ENCODE measurements at places on chromosomes 3 and 15.
A peak's percentile ranks its signal among the peaks of the same experiment; 100 is the strongest.

DNA sequence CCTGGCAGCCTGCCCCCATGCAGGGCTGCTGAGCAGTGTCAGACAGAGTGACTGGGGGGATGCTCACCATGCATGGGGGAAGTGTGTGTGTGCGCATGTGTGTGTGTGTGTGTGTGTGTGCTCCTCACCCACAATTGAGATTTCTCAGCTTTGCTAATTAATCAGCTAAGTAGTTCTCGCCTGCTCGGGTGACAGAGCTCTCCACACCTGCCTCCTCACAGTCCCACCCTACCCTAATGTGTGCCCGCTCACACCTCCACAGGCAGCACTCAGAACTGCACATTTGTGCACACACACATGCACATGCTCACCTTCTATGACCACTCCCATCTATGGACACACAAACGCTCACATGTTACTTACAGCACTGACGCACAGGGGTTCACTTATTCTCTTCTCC is 37.3 kb downstream of the CACNA2D2 start:
- H3K4me1 ChIP-seq = no peaks in the 10 kb centered on the region
- no peak overlapping the region for H3K27ac ChIP-seq
- H3K36me3 ChIP-seq = no peaks in the 10 kb centered on the region
- no peaks in the 10 kb centered on the region for H3K27me3 ChIP-seq
- no peak overlapping the region for H3K4me3 ChIP-seq

- peak; percentile 17 for DNase-seq
- H3K27ac ChIP-seq = peak overlapping the region; percentile 98
- no peaks in the 10 kb centered on the region for H3K27me3 ChIP-seq
- peaks cover 35% of the 10 kb centered on the region for H3K4me1 ChIP-seq
- H3K36me3 ChIP-seq = peaks cover 22% of the 10 kb centered on the region
Observed at GRCh38 chr15:43329217-43329959, 985 bp downstream of the LCMT2 start.

DNA sequence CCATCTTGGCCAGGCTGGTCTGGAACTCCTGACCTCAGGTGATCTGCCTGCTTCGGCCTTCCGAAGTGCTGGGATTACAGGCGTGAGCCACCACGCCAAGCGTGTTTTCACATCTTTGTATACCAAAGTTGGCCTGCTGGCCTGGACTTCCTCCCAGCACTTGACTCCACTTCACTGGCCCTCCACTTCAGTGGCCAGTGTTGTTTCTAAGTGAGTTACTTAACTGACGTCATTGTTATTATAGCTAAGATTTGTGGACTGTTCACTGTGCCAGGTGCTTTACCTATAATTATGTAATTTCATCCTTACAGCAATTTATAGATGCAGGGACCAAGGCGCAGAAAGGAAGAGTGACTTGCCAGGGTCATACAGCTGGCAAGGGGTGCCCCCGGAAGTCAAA is 52.0 kb downstream of the HRH1 start:
- no peak for DNase-seq
- H3K27me3 ChIP-seq = peaks cover 14% of the 10 kb centered on the region
- no peak overlapping the region for H3K27ac ChIP-seq
- peaks cover 3% of the 10 kb centered on the region for H3K4me1 ChIP-seq
- no peaks in the 10 kb centered on the region for H3K36me3 ChIP-seq

GRCh38 chr3:87167628-87168456 is 59.3 kb upstream of the CHMP2B start:
- H3K4me1 ChIP-seq = peaks cover 4% of the 10 kb centered on the region
- H3K36me3 ChIP-seq = no peaks in the 10 kb centered on the region
- no peak overlapping the region for H3K4me3 ChIP-seq
- H3K27me3 ChIP-seq = peaks cover 16% of the 10 kb centered on the region
- DNase-seq = peak; percentile 48
- H3K27ac ChIP-seq = no peak overlapping the region

GRCh38 chr3:62723166-62723913 is 151.9 kb downstream of the CADPS start:
- H3K4me1 ChIP-seq = no peaks in the 10 kb centered on the region
- DNase-seq = no peak
- no peak overlapping the region for H3K27ac ChIP-seq
- H3K4me3 ChIP-seq = no peak overlapping the region

GRCh38 chr15:29668120-29668602 is 154.1 kb downstream of the TJP1 start:
- H3K4me3 ChIP-seq = no peak overlapping the region
- no peak overlapping the region for H3K27ac ChIP-seq
- H3K36me3 ChIP-seq = no peaks in the 10 kb centered on the region

DNA sequence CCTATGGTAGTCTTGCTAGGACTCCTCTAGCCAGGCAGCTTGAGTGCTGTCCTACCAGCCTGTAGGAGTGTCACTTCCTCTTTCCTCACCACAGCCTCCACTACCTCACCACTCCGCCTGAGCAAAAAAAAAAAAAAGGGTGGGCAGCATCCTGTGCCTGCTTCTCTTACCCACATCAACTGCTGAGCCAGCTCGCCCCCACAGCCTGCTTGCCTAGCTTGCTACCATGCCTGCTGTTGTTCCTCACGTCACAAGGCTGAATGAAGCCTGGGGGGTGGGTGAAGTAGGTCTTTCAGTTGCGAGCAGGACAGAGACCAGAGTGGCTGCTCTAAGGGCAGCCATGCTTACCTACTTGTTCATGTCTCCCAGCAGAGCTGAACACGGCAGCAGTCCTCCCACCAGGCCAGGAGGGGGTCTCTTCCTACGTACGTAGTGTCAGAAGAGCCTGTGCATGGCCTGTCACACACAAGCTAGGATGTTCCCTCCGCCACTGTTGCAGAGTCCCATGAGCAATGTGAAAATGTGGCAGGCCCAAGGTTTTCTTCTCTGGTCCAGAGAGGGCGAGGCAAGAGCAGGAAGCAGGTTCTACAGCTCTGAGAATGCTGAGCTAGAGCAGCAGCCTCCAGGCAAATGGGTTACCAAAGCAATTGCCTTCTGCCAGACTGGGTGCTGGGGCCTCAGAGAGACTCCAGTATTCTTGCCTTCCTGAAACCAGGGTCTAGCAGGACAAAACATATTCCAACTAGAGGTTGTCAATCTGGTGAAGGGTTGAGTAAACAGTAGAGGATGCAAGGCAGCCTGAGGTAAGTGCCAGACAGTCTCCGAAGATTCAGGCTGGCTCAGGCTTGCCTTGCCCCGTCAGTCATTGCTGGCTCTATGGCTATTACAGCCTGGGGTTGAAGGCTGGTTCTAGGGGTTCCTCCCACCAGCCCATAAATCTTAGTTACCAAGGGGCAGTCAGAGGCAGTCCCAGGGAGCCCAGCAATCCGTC is 8.1 kb downstream of the PPM1M start:
- peaks cover 88% of the 10 kb centered on the region for H3K36me3 ChIP-seq
- peak; percentile 91 for DNase-seq
- peak overlapping the region; percentile 97 for H3K27ac ChIP-seq

GRCh38 chr3:117104792-117105191 is 395.2 kb downstream of the TUSC7 start:
- DNase-seq = no peak
- no peaks in the 10 kb centered on the region for H3K36me3 ChIP-seq
- H3K4me3 ChIP-seq = no peak overlapping the region
- H3K27me3 ChIP-seq = no peaks in the 10 kb centered on the region

DNA sequence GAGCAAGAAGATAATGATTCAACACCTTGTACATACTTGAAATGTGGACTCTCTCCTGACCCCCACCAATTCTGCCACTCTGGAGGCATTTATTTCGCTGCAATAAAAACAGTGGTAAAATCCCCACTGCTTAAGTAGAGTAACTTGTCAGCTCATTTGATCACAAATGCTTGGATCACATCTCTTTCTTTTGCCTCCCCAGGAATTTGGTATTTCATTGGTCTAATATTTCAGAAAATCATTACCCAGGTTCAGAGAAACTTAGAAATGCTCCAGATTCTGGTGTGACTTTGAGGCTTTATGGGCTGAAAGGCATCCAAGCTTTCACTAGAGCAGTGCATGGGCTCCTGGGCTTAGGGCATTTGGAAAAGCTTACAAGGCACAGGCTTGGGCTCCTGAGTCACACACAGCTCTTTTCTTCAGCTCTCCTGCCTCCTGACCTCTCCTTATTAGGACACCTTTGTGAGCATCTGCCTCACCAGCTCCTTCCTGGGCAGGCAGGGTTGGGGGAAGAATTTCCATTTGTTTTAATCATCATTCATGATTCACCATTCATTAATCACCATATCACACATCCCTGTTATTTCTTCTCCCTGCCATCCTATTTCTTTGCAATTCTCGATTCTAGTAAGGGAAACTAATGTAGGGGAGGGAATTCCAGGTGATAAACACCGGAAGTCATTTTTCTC is 22.5 kb downstream of the CDCP1 start:
- H3K4me1 ChIP-seq = peaks cover 59% of the 10 kb centered on the region
- peaks cover 9% of the 10 kb centered on the region for H3K27me3 ChIP-seq
- H3K36me3 ChIP-seq = peaks cover 31% of the 10 kb centered on the region
- no peak overlapping the region for H3K4me3 ChIP-seq

DNA sequence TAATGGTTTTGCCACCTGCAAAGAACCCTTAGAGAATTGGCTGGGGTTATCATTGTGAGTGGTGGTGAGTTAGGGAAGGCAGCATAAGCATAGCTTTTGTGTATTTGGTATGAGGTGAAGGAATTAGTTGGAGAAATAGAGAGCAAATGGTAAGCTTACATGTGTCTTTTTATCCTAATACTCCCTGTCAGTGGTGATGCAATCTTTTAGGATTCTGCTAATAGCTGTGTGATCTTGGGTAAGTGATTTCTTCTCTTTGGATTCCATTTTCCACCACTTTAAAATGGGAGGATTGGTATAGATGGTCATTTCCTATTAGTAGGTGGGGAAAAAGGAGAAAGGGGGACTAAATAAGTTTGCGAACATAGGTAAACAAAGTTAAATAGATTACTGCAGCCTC is 30.9 kb downstream of the PIAS1 start:
- no peak overlapping the region for H3K4me3 ChIP-seq
- peaks cover 12% of the 10 kb centered on the region for H3K36me3 ChIP-seq
- H3K27me3 ChIP-seq = no peaks in the 10 kb centered on the region
- H3K27ac ChIP-seq = no peak overlapping the region
- H3K4me1 ChIP-seq = peaks cover 15% of the 10 kb centered on the region

- no peaks in the 10 kb centered on the region for H3K27me3 ChIP-seq
- peaks cover 67% of the 10 kb centered on the region for H3K4me1 ChIP-seq
- no peak for DNase-seq
- H3K4me3 ChIP-seq = no peak overlapping the region
- H3K27ac ChIP-seq = peak overlapping the region; percentile 58
Observed at GRCh38 chr3:45966371-45966791, 23.1 kb downstream of the CXCR6 start.

GRCh38 chr3:112355307-112355687 is 22.3 kb downstream of the CD200 start:
- H3K27ac ChIP-seq = no peak overlapping the region
- H3K4me3 ChIP-seq = no peak overlapping the region
- H3K4me1 ChIP-seq = peaks cover 23% of the 10 kb centered on the region
- H3K36me3 ChIP-seq = peaks cover 19% of the 10 kb centered on the region

- H3K36me3 ChIP-seq = no peaks in the 10 kb centered on the region
- no peak overlapping the region for H3K4me3 ChIP-seq
- no peaks in the 10 kb centered on the region for H3K4me1 ChIP-seq
- DNase-seq = no peak
- H3K27ac ChIP-seq = no peak overlapping the region
- H3K27me3 ChIP-seq = no peaks in the 10 kb centered on the region
Observed at GRCh38 chr3:6805236-6805635, 55.7 kb upstream of the GRM7 start.

- H3K36me3 ChIP-seq = no peaks in the 10 kb centered on the region
- no peak for DNase-seq
- no peak overlapping the region for H3K27ac ChIP-seq
- H3K4me1 ChIP-seq = peaks cover 25% of the 10 kb centered on the region
- H3K4me3 ChIP-seq = no peak overlapping the region
Observed at GRCh38 chr3:106421909-106422308, 553.1 kb upstream of the CBLB start.

DNA sequence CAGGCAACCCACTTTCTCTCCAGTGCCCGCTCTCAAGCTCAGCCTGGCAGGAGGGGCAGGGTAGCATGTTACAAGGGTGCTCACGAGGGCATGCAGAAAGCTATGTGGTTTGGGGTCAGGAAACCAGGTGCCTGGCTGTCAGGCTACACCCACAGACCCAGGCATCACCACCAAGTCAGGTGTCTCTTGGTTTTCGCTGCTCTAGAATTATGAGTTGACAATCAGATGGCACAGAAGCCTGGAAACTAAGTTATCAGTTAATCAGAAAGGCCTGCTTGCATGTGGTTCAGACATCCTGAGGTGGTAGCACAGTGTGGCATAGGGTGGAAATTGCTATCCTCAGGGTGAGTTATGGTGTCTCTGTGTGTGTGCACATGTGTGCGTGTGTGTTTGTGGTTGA is 16.2 kb upstream of the CCR9 start:
- peaks cover 2% of the 10 kb centered on the region for H3K36me3 ChIP-seq
- peak; percentile 78 for DNase-seq
- H3K4me1 ChIP-seq = peaks cover 29% of the 10 kb centered on the region
- peak overlapping the region; percentile 2 for H3K27ac ChIP-seq
